ENCODE measurements at places on chromosomes 1 and 21. TPM values are rescaled to one million over a fixed set of nuclear protein-coding genes. Genes with fewer than 3 reads are reported as not detected.

DNA sequence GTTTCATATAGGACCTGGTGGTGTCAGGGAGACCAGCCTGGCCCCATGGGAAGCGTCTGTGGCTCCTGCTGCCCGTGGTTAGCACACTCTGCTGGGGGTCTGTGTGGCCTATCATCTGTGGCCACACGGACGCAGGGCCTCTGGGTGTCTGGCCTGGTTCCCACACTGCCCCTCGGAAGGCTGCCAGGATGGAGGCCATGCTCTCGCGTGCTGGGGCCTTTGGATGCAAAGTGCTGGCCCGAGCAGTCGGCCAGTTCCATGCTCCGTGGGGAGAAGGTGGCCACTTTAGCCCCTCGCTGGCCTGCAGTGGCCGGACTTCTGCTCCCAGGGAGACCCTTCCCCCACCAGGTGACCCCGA is 20.8 kb upstream of the LRRC3 start:
- no peak for DNase-seq

PLA2G2A gene
- not detected for total RNA-seq

HDGF gene
- total RNA-seq: 463 TPM

SCAMP3 gene
- 52.5 TPM for total RNA-seq

RGS7 gene
- total RNA-seq: not detected

GRCh38 chr1:178324003-178324402 is 172.8 kb downstream of the CLEC20A start:
- DNase-seq: no peak

GRCh38 chr1:27605300-27605766 is 1.4 kb upstream of the AHDC1 start:
- DNase-seq: no peak
